ENCODE measurements at places on chromosomes 1 and 21.

DNA sequence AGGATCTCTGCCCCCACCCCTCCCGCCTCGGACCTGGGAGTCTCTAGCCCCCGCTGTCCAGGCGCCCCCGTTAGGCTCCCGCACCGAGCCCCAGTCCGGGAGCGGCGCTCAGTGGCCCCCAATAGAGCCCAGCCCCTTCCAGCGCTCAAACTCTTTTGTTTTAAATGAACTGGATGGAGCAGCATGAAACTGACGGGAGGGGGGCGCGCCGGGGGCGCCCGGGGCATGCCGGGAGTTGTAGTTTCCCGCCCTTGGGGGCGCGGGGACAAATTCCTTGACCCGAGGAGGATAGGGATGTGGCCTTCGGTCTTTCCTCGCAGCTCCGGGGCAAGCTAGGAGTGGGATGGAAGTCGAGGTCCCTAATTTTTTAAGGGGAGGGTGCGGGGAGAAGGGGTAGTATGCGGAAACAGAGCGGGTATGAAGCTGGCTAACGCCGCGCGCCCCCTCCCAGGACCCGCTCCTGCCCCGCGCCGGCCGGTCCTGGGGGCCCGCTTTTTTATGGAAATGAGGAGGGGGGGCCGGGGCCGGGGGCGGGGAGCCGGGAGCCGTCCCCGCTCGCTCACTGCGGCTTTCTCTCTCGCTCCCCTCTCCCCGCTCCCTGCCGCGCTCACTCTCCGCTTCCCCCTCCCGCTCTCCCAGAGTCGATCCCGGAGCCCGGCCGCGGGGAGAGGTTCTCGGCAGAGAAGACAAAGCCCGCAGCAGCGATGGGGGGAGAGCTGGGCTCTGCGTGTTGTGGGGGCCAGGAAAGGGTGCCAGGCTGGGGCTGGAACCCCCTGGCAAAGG lies at the start of gene MEX3A:
MEX3A (minus strand) TSS at position 157 of the 783 bp plus-strand sequence. CDS start 467 bp downstream, outside the sequence.
- peak; percentile 65 for DNase-seq

DNA sequence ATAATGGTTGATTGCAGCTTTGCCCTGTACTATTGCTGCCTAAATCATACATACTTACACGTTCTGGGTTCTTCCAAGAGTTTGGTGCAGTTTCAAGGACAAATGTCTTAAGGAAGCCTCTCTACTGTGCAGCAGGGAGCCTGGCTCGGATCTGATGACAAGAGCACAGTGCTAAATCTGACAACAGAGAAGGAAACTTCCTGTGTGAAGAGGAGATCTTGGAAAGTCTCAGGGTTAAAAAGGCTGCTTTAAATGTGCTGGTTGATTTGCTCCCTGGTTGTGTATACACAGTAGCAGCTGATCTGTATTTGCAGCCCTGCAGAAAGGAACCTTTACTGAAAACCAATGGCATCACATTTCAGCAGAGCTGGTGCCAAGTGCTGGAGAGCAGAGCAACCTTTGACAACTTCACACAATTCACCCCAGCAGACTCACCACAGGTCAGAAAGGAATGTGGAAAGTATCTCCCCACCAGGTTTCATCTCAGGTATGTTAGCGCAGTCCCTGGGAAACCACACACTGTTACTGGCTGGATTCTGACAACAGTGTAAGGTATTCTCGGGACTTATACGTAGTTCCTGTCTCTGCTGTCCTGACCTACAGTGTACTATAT lies 355.0 kb upstream of the ESRRG start:
- no peak for DNase-seq

DNA sequence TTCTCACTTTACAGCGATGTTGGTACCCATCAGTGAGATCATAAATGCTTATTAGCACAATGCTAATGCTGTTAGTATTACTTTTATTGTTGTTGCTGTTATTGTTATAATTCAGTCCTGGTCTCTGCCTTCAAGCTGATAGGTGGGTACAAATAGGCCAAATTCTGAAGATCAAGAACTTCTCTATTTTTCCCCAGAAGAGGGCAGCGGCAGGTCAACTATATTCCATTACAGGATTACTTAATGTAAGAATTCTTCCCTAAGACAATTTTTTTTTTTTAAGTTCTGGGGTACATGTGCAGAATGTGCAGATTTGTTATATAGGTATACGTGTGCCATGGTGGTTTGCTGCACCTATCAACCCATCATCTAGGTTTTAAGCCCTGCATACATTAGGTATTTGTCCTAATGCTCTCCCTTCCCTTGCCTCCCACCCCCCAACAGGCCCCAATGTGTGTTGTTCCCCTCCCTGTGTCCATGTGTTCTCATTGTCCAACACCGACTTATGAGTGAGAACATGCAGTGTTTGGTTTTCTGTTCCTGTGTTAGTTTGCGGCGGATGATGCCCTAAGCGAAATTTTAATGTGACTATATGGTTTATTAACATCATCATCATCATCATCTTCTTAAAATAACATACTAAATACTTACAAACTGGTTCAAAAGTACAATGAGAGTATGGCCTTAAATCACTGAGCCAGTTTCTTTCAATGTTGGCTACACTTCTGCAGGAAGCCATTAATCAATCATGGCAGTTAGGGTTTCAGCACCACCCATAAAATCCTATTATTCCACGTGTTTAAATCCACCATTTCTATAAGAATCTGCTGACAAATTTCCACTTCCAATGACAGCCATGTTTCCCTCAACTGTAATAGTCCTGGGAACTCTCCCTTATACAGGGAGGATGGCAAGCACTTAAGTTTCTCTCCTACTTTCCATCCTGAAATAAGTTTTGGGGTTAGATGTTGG lies 19.2 kb downstream of the SLC19A2 start:
- DNase-seq, result peak; percentile 16

GRCh38 chr1:9100471-9101043 lies 28.3 kb downstream of the GPR157 start:
- no peak for DNase-seq

- no peak for DNase-seq
These were observed 43.8 kb upstream of the MACF1 start for GRCh38 chr1:39160703-39161102.

GRCh38 chr1:201968202-201968925 lies 13.1 kb downstream of the TIMM17A start:
- no peak for DNase-seq

GRCh38 chr21:20617130-20617529 lies 381.1 kb upstream of the NCAM2 start:
- DNase-seq, result no peak
